EH (cell line): ENCODE measurements at places on chromosomes 2 and 18.

- peak; percentile 88 for DNase-seq
Observed at GRCh38 chr2:53475321-53475720, 292.3 kb upstream of the CHAC2 start.

- no peak for DNase-seq
Observed at GRCh38 chr2:218019411-218020060, 16.7 kb upstream of the TNS1 start.

DNA sequence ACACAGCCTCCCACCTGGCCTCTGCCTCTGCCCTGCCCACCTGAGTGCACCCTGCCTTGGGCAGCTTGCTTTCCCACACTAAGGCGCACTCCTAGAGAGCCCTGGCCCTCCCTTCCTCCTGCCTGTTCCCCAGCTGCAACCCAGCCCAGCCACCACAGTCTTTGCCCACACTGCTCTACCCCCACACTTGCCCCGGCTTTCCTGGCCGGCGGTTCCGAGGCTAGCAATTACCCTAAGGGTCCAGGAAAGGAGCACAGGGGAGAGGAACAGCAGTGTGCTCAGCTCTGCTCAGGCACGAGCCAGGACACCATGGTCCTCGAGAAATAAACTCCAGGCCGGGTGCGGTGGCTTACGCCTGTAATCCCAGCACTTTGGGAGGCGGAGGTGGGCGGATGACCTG, 237.8 kb upstream of the RAB6C start:
- no peak for DNase-seq

DNA sequence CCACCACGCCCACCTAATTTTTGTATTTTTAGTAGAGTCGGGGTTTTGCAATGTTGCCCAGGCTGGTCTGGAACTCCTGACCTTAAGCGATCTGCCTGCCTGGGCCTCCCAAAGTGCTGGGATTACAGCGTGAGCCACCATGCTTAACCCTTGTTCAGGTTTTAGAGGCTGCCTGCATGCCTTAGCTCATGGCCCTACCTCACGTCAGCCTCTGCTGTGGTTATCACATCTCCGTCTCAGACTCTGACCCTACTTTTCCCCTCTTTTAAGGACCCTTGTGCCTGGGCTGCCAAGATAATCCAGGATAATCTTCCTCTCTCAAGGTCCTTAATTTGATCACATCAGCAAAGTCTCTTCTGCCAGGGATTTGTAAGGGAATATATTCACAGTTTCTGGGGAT, 98.2 kb upstream of the PMAIP1 start:
- no peak for DNase-seq

GRCh38 chr2:119641562-119642258, 37.3 kb upstream of the TMEM177 start:
- peak; percentile 73 for DNase-seq
